ENCODE measurements at places on chromosomes 6 and 20.

- no peak for DNase-seq
These were observed 116.5 kb upstream of the BMP2 start for GRCh38 chr20:6651016-6651415.

DNA sequence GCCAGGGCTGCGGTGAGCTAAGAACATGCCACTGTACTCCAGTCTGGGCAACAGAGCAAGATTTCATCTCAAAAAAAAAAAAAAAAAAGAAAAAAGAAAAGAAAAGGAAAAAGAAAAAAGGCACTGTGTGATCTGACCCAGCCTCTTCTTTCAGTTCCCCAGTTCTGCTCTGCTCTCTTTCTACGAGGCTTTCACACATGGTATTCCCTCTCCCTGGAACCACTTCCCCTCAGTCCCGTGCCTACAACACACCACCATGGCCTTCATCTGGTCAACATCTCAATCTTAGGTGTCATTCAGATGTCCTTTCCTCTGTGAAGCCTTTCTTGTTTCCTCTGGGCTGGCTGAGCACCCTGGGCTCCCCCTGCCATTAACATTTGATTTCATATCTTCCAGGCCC is 2.3 kb upstream of the DSN1 start:
- no peak for DNase-seq

DNA sequence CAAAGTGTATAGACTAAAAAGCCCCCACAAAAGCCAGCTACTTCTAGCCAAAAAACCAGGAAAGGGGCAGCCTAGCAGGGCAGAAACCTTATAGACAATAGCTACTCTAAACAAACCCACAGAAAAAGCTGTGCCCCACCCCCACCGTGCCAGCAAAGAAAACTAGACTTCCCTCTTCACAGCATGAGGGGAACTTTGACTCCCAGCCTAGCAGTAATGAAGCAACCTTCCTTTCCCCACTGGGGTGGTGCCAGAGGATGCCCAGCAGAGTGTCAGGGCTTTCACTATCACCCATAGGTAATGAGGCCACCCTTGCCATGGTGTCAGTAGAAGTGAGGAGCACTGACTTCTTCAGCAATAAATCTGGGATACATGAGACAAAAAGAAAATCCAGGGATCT is 99.0 kb upstream of the LGSN start:
- DNase-seq, result no peak

DNA sequence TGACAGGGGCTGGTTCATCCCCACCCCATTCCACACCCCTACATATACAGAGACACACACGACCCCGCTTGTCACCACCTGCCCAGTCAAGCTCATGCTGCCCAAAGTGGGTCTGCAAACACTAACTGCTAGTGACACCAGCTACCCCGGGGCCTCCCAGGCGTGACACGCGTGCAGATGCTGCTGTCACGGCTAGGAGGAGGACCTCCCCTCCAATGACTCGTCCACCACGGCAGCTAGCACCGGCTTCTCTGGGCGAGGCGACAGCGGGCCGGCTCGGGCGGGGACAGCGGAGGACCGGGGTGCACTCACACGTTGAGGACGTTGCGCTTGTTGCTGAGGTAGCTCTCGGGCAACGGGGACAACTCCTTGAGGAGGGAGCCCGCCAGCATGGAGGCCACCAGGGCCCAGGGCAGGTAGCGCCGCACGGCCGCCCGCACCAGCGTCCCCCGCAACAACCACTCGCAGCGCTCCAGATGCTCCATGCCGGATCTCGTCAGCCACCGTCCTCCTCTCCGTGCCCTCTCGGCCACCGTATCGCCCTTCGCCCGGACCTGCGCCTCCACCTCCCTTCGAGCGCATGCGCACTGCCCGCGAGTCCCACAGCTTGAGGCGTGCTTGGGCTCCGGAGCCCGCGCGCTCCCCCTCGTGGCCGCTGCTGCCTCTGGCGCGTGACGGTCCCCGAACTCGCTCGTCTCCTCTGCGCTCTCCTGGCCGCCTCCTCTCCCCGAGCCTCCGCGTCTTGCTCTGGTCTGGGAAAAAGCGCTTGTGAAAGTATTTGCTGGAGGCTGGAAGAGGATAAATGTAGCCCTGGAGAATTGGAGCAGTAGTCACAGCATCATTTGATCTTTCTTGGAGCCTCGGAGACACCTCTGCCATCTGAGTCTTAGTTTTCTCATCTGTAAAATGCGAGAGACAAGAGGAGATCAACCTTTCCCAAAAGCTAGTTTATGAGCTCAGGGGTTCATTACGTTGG is at the start of gene FITM2:
Gene FITM2, minus strand, starts transcription at position 539 of the 976 bp plus-strand sequence. Its CDS starts 54 bp downstream, at position 485.
- DNase-seq, result peak; percentile 99

DNA sequence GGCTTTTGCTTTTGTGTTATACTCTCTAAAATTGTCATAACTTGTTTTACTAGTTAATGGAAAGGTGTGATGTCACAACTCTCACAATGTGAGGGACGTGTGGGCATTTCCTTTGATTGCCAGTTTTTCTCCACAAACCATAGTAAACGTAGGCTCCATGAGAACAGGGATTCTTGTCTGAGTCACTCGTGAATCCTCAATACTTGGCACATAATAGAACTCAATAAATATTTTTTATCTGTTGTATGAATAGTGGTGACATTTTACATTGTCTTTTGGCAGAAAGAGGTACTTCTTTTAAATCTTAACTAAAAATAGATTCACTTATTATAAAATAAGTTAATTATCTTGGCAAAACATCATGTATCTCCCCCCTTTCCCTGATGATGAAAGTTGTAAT is 69.0 kb upstream of the CNKSR3 start:
- no peak for DNase-seq

DNA sequence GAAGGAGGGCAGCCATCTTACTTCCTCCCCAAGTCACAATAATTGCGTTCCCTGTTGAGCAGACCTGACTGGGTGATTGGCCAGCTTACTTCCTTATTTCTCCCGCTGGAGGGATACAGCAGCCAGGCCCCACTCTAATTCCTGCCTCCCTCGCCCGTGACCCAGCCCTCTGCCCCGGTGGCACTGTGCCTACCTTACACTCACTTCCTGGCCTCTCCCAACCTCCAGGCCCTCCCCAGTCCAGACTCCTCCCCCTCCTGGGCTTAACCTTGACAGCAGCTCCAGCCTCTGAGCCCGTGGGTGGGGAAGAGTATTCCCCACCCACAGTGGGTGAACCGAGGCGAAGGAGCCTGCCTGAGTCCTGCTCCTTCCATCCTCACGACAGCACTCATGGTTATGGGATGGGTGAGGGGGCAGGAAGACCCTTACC is 3.0 kb downstream of the BAK1 start:
- no peak for DNase-seq

DNA sequence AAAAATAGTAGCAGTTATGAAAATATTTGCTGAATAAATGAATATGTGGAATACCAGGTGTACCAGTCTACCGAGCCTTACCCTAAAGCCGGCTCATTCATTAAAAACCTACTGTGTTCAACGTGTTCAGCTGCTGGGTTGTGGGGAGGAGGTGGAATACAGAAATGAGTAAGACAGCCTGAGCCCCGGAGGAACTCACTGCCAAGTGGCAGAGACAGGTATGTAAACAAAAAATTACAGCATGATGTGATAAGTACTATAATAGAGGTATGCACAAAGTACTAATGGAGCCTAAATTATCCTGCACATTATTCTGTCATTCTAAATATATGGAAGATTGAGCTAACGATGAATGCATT is 6.8 kb upstream of the ADTRP start:
- no peak for DNase-seq

- no peak for DNase-seq
These were observed 16.0 kb downstream of the SLA2 start for GRCh38 chr20:36629719-36630681.

GRCh38 chr20:3901028-3901705 is 12.0 kb downstream of the PANK2 start:
- no peak for DNase-seq

DNA sequence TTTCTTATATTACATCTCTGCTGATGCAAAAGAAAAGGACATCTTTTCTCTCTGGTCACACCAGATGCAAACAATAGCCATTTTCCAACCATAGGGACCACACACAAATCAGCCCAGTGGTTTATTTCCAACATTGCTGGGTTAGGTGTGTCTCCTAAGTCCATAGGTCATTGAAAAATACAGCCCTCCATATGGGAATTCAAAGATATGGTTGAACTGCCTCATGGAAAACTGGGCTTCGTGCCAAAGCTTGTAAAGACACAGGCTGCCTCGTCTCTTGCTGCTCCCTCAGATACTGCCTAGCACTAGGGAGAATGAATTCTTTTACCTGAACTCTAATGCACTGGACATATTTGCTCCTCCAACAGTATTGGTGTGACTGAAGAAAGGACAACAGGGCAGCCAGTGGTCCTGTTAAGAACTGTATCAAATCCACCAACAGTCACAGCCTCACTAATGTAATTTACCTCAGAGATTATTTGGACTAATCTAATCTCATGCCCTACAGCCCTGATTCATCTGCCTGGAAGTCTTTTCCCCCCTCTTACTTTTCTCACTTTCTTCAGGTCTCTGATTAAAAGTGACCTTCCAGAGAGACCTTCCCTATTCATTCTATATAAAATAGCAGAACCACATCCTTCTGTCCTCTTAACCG is 48.3 kb upstream of the TBC1D32 start:
- DNase-seq, result no peak

GRCh38 chr20:33826270-33826897 is 15.2 kb downstream of the CHMP4B start:
- no peak for DNase-seq

DNA sequence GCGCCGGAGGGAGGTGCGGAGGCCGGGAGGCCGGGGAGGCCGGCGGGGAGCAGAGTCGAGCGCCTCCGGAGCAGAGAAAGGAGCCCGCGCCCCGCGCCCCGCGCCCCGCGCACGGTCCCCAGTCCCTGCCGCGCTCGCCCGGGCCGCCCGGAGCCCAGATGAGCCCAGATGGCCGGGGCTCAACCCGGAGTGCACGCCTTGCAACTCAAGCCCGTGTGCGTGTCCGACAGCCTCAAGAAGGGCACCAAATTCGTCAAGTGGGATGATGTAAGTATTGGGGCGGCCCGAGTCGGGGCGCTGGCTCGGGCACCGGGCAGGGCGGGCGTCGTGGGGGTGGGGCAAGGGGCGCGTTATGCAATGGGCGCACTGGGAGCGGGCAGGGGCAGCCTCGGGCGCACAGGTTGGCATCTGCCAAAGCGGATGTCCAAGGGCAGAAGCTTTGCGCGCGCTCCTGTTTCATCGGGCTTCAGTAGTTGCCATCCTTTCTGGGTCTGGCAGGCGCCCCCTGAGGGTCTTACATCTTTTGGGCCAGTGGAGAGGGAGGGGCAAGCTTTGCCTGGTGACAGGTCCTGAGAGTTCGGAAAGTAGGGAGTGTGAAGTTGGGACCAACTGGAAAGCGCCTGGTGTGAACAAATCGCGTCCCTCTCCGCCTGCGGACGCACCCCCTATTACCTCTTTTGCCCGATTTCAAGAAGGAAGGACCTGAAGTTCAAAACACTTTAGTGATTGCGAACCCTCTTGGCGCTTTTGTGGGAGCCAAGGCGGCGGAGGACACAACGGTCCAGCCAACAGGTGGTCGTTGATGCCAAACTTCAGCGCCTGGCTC is 631 bp downstream of the PLCB1 start:
- peak; percentile 87 for DNase-seq

GRCh38 chr20:55172310-55173002 is 697.1 kb downstream of the DOK5 start:
- no peak for DNase-seq

DNA sequence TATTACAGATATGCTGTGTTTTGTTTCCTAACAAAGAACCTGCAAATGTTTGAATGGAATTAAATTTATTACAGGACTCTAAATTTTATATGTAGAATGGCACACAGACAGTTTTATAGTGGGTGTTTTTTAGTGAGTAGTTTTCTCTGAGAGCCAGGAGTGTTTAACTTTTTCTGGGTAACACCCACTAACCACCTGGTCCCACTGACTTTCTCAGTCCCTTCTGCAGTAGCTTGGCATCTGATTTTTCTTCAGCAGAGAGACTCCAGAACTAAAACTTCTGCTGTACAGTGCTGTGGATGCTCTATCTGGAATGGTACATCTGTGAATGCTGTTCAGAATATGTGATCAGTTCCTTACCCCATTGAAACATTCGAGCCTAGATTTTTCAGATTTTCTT is 6.3 kb downstream of the YWHAB start:
- no peak for DNase-seq

DNA sequence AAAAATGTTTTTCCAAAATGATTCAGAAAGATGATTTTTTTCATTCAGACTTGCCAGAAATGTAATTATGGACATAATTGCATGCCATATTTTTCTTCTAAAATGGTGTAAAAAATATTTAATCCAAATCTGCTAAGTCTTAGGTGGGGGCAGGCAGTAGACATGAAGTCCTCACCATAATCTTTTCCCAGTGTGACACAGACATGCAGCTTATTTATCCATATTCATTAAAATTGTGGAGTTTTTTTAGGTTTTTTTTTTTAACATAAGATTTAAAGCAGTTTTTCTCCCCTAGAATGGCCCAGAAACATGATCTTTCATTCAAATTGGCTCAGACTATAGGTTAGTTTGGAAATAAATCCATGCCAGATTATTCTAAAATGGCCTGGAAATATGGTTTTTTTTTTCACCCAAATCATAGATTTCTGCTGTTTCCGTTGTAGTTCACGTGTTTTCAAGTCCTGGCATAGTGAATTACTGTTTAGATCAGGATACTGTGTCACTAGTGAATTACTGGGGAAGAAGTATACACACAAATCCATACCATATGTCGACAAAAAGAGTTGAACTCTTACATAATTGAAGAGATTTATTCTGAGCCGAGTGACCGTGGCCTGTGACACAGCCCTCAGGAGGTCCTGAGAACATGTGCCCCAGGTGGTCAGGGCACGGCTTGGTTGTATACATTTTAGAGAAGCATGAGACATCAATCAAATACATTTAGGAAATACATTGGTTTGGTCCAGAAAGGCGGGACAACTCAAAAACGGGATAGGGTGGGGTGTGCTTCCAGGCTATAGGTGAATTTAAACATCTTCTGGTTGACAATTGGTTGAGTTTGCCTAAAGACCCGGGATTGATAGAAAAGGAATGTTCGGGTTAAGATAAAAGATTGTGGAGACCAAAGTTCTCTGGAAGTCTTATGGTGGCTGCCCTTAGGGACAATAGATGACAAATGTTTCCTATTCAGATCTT is 33.9 kb downstream of the ZNF133 start:
- no peak for DNase-seq

DNA sequence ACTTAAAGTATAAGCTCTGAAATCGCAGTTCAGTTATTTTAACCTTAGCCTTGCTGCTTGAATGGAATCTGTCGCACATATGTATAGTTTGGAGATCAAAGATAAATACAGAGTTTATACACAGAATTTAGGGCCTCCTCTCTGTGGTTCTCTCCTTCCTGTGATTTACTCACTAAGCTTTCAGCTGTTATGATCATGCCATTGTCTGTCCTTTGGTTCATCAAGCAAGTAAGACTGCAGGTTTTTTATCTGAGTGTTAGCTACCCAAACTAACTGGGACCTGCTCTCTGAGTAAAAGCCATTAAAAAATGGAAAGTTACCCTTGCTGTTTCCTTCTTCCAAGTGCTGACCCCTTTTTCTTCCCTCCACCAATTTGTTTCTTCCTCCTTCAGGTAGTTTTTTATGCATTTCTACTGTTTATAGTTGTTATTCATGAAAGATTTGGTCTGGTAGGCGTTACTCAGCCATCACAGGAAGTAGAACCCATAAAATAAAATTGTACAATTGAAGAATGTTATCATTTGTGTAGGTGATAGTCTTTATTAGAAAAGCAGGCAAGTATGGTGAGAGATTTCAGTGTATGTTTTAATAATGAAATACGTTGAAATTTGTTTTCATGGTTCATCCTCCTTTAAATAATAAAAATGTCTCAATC is 33.7 kb upstream of the SUMO4 start:
- no peak for DNase-seq
